ENCODE measurements at places on chromosomes 1 and 21.

GRCh38 chr1:18899363-18900049 lies 2.8 kb downstream of the ALDH4A1 start:
- DNase-seq, result no peak

DNA sequence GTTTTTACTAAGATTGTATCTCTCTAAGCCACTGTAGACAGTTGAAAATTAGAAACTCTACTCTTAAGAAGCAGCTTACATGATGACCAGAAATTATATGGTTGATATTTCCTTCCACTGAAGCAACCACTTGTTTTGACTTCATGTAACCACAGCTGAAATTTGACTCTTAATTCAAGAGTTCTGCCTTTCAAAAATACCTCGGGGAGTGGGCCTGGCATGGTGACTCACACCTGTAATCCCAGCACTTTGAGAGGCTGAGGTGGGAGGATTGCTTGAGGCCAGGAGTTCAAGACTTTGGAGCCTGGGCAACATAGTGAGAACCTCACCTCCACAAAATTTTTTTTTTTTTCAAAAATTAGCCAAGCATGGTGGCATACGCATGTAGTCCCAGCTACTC lies 4.3 kb downstream of the AMPD1 start:
- no peak for DNase-seq

DNA sequence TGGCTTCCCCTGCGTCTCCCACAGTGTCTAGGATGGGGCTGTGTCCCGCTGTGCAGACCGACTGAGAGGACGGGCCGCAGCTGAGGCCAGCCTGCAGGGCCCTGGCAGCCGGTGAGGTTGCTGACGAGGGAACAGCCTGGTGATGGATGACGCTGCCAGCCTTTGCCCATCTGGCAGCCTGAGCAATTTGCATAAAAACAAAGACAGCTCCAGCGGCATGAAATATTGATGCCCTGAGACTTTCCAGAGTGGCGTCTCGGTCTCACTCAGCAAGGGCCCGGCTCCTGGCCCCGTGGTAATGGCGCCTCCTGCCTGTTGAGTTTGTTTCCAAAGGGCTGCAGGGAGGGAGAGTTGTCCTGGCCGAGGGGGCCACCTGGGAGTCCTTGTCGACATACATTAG lies 19.1 kb upstream of the KCNA10 start:
- DNase-seq, result peak; percentile 94

DNA sequence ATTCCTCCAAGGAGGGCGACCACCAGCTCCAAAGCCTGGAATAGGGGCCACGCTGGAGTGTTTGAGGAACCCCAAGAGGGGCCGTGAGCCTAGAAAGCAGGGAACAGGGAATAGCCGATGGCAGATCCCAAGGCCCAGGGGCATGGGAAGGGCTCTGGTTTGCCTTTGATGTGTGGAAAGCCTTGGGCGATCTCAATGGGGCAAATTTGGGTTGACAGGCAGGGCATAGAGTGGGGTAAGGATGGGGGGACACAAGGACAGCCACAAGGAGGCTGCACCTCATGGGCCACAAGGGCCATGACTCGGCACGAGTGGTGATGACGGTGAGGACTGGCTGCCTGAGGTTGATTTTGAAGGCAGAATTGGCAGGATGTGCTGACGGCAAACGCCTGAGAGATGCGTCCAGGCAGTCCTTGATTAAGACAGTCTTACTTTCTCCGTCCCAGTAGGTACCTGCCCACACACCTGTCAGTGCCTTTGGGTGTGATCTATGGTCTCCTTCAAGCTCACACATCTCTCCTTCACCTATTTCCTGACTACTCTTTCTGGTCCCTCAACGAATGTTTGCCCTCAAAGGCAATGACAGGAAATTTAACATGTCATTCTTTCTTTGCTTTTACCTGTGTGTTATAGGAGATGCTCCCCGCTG lies 2.0 kb upstream of the TMPRSS3 start:
- DNase-seq, result no peak

Data from NCI-H1694 (cell line).